ENCODE measurements at places on chromosomes 5 and 9.
A peak's percentile ranks its signal among the peaks of the same experiment; 100 is the strongest.

DNA sequence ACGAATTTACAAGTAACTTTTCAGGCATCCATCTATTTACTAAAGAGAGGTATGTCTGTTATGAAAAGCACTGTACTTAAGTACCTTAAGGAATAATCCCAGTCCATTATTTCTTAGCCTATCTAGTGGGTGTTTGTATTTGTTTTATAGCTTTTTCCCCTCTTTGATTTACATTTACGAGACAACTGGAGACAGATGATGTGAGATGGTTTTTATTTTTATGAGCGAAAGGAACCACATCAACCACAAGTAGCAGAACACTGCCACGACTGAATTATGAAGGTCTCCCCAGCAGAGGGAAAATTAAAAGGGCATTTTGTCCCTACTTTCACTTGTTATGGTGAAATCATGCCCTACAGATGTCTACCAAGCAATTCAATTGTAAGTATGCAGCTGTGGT is 357.8 kb downstream of the NFIB start:
- no peak for DNase-seq

- no peak for DNase-seq
Measured at GRCh38 chr5:107464876-107465275, 205.9 kb downstream of the EFNA5 start.

- no peak for DNase-seq
Measured at GRCh38 chr9:89008055-89008743, 16.9 kb downstream of the S1PR3 start.

DNA sequence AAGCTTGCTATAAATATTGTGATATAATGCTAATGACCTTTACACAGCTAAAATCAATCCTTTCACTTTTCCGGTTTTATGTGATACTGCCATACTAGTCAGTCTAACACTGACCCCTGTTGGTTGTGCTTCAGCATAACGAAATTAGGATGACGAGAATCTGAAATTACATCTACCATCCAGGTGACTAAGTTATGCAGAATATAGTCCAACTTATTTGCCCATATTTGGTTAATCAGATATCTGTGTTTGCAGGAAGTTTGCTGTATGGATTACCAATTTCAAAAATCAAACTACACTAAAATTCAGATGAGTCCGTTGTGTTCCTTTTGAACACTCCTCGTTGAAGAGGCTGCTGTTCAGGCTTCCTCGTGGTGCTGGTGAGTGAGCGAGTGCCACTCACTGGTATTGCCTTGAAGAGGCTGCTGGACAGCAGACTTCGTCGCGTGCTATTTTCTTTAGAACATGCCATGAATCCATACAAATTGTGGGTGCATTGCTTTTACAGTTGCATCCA is 32.5 kb downstream of the TENT4A start:
- no peak for DNase-seq

DNA sequence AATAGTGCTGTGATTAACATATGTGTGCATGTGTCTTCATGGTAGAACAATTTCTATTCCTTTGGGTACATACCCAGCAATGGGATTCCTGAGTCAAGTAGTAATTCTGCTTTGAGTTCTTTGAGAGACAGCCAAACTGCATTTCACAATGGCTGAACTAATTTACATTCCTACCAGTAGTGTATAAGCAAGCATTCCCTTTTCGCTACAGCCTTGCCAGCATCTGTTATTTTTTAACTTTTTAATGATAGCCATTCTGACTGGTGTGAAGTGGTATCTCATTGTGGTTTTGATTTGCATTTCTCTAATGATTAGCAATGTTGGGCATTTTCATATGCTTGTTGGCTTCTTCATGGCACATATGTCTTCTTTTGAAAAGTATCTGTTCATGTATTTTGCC is 308.5 kb downstream of the ARRDC3 start:
- DNase-seq: no peak

- no peak for DNase-seq
Measured at GRCh38 chr5:32753051-32753450, 41.9 kb downstream of the NPR3 start.

GRCh38 chr5:94793816-94794198 is 175.3 kb downstream of the SLF1 start:
- DNase-seq: no peak

DNA sequence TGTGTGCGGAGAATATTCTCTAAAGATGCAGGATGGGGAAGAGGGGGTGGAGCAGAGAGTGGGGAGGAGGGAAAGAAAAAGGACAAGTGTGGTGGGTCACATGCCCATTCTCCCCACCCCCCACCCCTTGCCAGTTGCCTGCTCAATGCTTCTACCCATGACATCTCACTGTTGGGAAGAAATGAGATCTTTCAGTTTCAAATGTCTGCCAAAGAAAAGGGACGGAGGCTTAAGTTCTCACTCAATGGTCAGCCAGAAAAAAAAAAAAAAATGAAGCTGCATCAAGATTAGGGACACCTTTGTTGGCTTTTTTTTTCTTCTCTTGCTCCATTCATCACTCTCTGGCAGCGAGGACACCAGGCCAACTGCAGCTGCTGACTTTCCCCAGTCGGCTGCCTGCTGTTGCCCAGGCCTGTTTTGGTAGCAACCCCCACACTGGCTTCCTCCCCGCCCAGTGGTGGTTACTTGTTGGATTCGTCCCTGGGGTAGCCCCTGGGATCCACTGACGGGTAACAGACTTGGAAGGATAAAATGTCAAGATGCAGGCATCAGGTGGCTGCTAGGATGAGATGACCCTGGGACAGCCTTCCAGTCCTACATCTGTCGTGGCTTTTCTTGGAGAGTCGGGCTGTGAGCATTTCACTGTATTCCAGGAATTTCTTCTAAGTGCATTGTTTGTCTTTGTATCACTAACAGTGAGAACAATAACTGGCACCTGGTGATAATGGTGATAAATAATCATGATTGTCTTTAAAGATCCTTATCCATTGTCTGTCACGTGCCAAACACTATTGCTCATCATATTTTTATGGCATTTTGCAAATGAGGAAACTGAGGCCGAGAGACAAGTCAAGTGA is 9.1 kb downstream of the WWC1 start:
- no peak for DNase-seq

DNA sequence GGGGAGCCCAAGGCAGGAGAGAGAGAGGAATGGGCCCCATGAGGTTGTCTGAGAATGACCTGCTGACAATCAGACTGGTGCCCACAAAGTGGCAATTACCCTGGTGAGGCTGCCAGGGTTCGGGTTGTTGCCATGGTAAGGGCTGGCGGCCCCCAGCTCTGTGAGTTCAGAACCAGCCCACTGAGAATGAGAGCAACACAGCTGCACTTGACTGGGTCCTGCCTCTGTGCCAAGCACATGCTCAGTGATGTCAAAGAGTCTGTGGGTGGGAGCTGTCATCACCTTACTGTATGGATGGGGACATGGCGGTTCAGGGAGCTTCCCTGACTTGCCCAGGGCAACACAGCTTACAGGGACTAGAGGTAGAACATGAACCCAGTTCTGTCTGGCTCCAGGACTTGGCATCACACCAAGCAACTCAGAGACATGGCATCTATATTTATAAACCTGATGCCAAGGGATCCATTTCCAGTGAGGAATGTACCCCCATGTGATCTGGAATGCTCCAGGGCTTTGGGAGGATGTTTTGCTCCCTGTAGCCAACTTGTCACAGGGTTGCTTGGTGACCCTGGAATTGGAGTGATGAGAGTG is 38.2 kb upstream of the TEX48 start:
- DNase-seq: no peak

DNA sequence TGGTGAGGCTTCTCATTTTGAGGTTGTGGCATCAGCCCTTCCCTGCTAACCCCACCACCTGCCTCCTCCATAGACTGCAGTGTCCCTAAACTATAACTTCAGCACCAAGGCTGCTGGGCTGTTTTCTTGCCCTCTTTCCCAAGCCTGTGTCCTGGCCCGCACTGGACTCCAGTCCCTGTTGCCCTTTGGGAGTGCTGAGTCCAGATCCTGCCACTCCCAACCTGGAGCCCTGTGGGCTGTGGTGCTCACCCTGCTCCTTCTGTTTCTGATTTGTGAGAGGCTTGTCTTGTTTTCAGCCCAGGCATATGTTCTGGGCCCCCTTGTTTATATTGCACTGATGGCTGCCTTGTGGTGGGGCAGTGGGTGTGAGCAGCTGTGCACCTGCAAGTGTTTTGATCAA is 39.7 kb upstream of the RNU6ATAC start:
- no peak for DNase-seq

DNA sequence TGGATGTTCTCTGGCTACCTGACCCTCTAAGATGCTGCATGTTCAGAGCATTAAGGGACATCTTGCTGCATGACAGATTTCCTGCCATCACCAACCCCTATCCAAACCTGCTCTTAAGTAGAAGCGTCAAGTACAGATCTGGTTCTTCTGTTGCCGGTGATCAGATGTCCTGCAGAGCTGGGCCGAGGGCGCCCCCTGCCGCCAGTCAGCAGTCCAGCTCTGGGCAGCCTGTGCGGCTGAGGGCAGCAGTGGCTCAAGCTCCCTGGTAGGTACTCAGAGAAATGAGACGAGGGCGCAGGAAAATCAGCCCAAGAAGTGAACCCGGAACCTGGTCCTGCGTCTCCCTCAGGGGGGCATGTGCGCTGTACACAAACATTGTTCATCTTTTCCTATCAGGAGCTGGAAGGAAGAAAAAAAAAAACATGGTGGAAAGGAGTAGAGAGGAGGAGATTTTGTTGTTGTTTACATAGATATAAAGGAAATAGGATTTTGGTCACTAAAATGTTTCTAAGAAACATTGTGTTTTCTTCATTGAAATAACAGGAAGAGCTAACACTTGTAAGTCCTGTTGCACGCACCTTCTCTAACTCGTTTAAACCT is 95.8 kb downstream of the CFAP90 start:
- DNase-seq: peak; percentile 57

- no peak for DNase-seq
Measured at GRCh38 chr5:134634227-134634626, 1.6 kb upstream of the SAR1B start.

DNA sequence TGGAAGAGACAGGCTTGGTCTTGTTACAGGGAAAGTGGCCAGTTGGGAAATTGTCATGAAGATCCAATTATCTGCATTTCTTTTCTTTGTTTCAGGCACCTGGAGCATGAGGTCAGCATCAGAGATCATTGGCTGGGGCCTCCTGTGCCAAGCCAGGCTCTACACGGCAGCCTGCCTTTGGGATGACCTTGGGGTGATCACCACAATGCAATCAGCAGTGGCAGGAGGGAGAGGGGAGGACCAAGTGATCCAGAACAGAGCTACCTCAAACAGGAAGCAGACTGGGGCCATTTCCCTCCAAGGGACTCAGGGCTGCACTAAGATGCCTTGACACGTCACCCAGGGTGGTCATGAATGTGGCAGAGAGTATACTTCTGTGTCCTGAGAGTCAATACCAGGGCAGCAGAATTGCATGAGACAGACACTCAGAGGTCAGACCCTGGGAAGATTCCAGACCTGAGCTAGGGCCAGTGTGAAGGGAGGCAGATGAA is 8.9 kb downstream of the SMIM23 start:
- no peak for DNase-seq

DNA sequence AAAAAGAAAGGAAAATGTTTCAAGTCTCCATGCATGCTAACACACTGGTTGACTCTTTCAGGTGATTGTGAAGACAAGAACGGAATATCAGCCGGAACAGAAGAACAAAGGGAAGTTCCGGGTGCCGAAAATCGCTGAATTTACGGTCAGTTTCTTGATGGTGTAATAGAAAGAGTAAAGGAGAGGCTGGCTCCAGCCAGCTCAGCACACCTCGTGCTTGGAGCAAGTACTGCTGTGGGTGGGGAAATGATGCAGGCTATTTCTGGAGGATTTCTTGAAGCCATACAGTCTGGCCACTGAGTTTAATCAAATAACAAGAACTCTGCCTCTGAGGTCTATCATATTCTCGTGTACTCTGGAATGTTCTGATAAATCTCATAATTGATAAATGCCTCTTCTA is 18.7 kb downstream of the NSG2 start:
- DNase-seq: no peak

- no peak for DNase-seq
Measured at GRCh38 chr9:134854541-134854981, 26.0 kb upstream of the FCN2 start.

DNA sequence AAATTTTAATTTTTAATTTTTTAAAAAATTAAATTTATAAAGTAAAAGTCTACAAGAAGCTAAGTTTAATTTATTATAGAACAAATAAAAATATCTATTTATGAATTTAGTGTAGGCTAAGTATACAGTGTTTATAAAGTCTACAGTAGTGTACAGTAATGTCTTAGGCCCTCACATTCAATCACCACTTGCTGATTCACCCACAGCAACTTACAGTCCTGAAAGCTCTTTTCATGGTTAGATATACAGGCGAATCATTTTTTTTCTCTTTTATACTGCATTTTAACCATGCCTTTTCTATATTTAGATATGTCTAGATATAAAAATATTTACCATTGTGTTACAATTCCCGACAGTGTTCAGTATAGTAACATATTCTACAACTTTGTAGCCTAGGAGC is 55.9 kb downstream of the PCSK1 start:
- DNase-seq: no peak

DNA sequence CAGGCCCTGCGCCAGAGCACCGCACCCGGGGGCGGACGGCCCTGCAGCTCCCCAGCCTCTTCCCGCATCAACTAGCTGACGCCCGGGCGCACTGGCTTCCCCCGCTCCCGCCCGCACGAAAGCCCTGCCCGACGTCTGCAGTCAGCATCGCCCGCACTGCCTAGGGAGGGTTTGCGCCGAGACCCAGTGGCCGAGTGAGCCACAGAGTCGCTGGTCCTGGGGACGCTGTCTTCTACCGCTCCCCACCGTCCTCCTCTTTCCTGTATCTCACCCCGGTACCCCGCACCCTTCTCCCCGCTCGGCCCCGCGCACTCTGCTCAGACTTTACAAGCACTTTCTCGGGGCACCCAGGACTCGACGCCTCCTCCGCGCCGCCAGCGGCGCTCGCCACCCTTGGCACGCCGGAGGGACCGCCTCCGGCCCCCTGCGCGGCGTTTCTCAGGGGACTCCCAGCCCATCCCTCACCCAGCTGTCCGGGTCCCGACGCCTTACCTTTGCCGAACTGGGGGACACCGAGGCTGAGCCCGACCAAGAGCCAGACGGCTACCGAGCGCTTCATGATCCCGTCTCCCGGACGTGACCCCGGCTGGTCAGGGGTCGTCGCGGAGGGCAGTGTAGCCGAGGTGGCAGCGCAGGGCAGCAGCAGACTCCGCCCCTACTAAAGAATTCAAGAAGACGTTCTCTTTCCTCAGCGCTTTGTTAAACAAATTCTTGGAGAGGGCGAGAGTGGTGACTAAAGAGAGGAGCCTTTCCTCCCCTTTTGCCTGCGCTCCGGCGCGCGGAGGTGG is 670 bp downstream of the EDIL3 start:
- DNase-seq: peak; percentile 55

- DNase-seq: no peak
Measured at GRCh38 chr9:21144603-21145002, 3.0 kb upstream of the IFNW1 start.

- no peak for DNase-seq
Measured at GRCh38 chr5:9269014-9269413, 276.9 kb downstream of the SEMA5A start.

All from colonic mucosa (tissue), 4 donors.